Activated T-cell treated with anti-CD3 and anti-CD28 coated beads, Interleukin-2, amount 50 U/mL, for 72 hours (primary cell): ENCODE measurements at places on chromosomes 4 and X. TPM values are rescaled to one million over a fixed set of nuclear protein-coding genes. Genes with fewer than 3 reads are reported as not detected.

- DNase-seq: no peak
These were observed 34.8 kb upstream of the USP51 start for GRCh38 chrX:55524487-55524886.

DNA sequence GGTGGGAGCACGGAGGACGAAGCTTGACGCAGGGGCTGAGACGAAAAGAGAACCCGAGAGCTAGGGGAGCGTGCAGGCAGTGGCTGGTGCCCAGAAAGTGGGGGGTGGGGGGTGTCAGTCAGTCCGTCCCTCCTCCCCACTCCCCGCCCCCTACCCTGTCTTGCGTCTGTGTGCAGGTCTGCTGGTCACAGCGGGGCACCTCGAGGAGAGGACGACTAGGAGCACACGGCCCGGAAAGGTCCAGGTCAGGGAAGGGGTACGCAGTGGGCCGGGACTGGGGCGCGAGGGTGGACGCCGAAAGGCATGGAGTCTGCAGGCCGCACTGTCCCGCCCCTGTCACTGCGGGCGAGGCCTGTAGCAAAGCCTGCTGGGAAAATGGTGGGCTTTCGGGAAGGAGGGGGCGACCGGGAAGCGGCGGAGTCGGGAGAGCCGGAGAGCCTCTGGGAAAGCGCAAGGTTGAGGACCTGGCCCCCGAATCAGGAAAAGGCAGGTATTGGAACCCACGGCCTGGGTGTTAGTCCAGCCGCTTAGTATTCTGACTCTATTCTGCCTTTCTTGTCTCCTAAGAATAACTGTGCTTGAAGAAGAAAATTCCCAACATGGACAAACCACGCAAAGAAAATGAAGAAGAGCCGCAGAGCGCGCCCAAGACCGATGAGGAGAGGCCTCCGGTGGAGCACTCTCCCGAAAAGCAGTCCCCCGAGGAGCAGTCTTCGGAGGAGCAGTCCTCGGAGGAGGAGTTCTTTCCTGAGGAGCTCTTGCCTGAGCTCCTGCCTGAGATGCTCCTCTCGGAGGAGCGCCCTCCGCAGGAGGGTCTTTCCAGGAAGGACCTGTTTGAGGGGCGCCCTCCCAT is 769 bp downstream of the TCEAL1 start:
- DNase-seq: peak; percentile 21

- DNase-seq: no peak
These were observed 115.2 kb downstream of the GLRA3 start for GRCh38 chr4:174713821-174714220.

- DNase-seq: no peak
These were observed 27.2 kb downstream of the STIM2 start for GRCh38 chr4:26887809-26888208.

DNA sequence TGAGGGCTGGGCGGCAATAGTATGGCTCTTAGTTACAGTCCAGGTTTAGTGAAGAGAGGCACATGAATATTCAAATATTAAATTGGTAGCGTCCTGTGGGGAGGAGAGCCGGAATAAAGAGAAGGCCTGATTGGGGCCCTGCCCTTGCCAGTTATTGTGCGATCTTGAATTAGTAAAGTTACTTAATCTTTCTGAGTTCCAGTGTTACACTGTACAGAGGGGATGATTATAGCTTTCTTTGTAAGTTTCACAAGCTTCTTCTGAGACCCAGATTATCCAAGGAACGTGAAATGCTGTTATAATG is 1.2 kb downstream of the METAP1 start:
- no peak for DNase-seq

- peak; percentile 14 for DNase-seq
These were observed 67.5 kb upstream of the CLDN34 start for GRCh38 chrX:9899640-9900111.

GRCh38 chr4:156771171-156771837 is 200.3 kb downstream of the PDGFC start:
- no peak for DNase-seq

DNA sequence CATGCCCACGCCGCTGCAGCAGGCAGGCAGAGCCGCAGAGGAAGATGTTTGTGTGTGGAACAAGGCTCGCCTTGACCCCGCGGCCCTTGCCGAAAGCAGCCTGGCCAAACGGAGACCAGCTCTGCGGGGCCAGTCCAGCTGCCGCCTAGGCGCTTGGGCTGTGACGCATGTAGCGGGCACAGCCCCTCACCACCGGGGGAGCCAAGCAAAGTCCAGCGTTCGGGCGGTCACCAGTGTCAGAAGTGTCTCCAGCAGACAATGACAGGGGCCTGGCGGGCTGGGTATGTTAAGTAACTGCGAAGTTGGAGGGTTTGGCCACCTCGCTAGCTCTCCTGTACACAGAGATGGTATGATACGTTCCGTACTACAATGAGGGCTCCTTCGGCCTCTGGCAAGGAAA is 1.3 kb downstream of the AMER1 start:
- no peak for DNase-seq

DNA sequence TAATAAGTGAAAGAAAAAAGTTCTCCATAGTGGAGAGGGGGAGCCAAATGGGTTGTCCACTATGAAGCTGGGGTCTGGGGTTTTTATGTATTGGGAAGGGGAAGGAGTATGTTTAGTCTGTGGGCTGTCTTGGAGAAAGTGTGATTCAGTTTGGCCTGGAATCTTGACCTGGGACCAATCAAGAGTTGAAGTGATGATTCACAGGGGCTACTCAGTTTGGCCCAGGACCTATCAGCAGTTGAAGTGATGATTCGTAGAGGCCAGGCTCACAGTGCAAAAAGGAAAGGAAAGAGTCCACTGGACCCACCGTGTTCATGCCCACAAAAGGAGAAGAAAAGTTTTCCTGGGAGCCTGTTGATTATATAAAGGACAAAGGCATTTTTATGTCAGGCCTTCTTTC is 47.3 kb upstream of the RAB9B start:
- no peak for DNase-seq

DNA sequence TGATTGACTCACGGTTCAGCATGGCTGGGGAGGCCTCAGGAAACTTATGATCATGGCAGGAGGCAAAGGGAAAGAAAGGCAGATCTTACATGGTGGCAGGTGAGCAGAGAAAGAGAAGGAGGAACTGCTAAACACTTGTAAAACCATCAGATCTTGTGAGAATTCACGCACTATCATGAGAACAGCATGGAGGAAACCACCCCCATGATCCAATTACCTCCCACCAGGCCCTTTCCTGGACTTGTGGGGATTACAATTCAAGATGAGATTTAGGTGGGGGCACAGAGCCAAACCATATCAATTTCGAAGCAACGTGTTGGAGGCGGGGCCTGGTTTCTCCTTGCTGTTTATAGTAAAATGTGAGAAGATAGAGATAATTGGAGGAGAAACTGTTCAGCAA is 167.4 kb downstream of the GABRB1 start:
- DNase-seq: no peak

GRCh38 chrX:1870421-1870820 is 255.6 kb downstream of the ASMT start:
- no peak for DNase-seq

GRCh38 chr4:86961116-86961515 is 26.3 kb downstream of the AFF1 start:
- no peak for DNase-seq

DNA sequence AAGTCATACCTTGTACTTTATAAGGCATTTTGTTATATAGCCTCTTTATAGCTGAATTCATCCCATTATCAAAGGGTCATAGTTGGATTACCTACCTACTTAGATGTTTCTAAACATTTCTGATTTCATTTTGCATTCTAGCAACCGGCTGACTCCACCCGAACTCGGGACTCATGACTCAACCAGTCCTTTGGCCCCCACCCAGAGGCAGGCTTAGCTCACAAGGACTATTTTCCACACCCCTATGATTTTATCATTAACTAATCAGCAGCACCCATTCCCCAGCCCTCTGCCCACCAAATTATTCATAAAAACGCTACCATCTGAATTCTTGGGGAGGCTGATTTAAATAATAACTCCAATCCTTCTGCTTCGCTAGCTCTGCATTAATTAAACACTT is 79.9 kb upstream of the EGFL6 start:
- DNase-seq: no peak

DNA sequence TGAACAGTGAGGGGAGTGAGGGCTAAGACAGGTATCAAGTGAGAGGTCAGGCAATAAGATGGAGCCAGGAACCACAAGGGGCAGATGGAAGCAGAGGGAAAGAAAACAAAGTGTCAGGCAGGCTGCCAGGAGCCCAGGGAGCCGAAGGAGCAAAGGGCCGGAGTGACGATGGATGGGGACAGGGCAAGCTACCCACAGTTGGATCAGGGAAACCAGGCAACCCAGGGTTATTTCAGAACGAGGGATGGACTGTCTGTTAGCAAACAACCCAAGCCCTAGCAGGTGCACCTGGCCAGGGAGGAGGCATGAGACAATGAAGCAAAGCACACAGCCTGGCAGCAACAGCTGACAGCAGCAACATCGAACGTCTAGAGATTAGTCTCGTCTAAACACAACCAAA is 39.2 kb downstream of the SEL1L3 start:
- DNase-seq: no peak

DNA sequence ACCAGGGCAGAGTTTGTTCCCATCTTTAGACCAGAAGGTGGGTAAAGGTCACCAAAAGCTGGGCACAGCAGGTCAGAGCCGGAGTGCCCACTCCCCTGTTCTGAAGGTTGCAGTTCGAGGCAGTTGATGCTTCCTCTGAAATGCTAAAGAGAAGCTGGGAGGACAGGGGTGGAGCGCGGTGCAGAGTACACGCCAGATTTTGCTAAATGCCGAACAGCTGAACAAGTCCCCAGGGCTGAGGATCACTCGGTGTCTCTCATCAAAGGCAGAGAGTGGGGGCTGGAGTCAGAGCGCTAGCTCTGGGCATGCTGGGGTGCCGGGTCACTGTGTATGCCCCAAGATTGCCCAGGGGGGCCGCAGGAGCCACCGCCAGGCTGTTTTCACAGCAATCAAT is 197.0 kb downstream of the BCOR start:
- DNase-seq: no peak

GRCh38 chr4:37236165-37236564 is 8.4 kb upstream of the NWD2 start:
- DNase-seq: no peak

DNA sequence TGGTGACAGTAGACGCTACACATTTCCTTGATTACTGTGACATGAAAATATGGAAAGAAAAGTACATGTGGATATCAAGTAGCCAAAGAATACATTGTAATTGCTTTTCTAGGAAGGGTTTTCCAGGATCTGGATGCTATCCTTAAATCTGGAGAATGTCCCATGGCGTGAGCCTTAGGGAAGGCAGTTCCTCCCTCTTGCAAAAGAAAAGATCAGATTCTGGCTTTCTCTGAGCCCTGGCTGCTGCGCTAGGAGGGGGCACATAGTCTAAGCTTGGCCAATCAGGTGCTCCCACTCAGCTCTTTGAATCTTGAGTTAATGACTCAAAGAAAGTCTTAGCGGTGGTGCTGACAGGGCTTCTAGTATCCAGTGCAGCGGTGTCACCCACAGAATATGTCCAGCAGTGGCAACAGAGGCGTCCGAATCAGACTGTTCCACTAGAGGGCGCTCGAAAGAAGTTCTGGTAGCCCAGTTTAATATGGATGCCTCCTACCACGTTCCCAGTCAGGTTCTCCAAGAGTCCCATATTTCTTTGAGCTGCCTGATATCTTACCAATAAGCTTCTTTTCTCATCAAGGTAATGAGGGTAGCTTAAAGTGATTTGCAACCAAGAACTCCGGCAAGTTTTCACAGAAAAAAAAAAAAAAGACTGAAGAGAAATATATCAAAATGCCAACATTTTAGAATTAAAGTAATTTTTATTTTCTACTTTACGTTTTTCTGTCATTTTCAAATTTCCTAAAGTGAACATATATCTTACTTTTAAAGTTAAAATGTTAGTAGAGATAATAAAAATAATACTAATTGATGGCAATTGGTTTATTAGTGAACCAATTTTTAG is 213.4 kb upstream of the S100G start:
- peak; percentile 75 for DNase-seq

GRCh38 chrX:72054779-72055489 is 76.8 kb downstream of the RTL5 start:
- no peak for DNase-seq

GRCh38 chrX:115533485-115533884 is 27.5 kb upstream of the PLS3 start:
- no peak for DNase-seq

PAGE4 gene
- total RNA-seq: not detected

RBMX2 gene
- total RNA-seq: 34.4 TPM

IBSP gene
- not detected for total RNA-seq

HSD17B13 gene
- total RNA-seq: 0.14 TPM

BEND2 gene
- total RNA-seq: not detected

NEXMIF gene
- 0.24 TPM for total RNA-seq

ARMCX2 gene
- total RNA-seq: 23.8 TPM

TEX13B gene
- not detected for total RNA-seq

SRPX2 gene
- total RNA-seq: not detected

ASIC5 gene
- total RNA-seq: not detected
